ENCODE measurements at places on chromosomes 6 and 20. TPM values are rescaled to one million over a fixed set of nuclear protein-coding genes. Genes with fewer than 3 reads are reported as not detected.

Gene KIFC1
- total RNA-seq: not detected

Gene MEI4
- not detected for total RNA-seq

Gene RRAGD
- 114 TPM for total RNA-seq

Gene MYL9
- total RNA-seq: 7.3 TPM

Gene MICA
- 0.17 TPM for total RNA-seq

Gene COL20A1
- total RNA-seq: 0.23 TPM

Gene COQ3
- total RNA-seq: 8.7 TPM

Gene RBM12
- 23.7 TPM for total RNA-seq

Gene EYS
- not detected for total RNA-seq

Gene SAPCD1
- total RNA-seq: not detected

Gene MATN4
- not detected for total RNA-seq

DNA sequence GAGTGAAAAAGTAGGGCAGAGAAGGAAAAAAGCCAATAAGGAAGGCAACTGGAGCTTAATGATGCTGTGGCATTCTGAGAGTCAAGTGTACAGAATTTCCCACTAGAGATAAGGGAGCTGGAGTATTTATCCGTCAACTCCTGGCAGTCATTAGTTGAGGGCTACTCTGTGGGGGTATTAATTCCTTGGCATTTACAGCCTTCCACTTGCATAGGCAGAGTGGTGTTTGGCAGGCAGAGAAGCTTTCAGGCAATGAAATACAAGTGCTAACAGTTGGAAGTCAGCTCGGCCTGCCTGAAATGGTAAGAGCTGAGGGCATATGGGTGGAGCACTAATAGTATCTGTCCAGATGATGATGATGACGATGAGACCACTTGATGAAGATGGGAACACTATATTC, 207.3 kb upstream of the FLRT3 start:
- no peaks in the 10 kb centered on the region for H3K4me1 ChIP-seq
- no peak for DNase-seq
- H3K27ac ChIP-seq: no peak overlapping the region
- H3K27me3 ChIP-seq: no peaks in the 10 kb centered on the region
- no peak overlapping the region for H3K4me3 ChIP-seq

GRCh38 chr6:161347988-161348627, 74.2 kb upstream of the AGPAT4 start:
- no peak overlapping the region for H3K4me3 ChIP-seq
- no peak for DNase-seq

- no peak for DNase-seq
- H3K4me3 ChIP-seq: no peak overlapping the region
- H3K4me1 ChIP-seq: no peaks in the 10 kb centered on the region
Measured at GRCh38 chr20:51139891-51140290, 117.0 kb upstream of the KCNG1 start.

DNA sequence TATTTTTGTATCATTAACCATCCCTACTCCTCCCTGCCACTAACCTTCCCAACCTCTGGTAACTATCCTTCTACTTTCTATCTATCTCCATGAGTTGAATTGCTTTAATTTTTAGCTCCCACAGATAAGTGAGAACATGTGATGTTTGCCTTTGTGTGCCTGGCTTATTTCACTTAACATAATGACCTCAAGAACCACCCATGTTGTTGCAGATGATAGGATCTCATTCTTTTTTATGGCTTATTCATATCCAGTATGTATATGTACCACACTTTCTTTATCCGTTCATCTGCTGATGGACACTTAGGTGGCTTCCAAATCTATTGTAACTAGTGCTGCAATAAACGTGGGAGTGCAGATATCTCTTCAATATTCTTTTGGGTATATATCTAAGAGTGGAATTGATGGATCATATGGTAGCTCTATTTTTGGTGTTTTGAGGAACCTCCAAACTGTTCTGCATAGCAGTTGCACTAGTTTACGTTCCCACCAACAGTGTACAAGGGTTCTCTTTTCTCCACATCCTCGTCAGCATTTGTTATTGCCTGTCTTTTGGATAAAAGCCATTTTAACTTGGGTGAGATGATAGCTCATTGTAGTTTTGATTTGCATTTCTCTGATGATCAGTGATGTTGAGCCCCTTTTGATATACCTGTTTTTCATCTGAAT, 201.4 kb downstream of the ARHGAP18 start:
- DNase-seq: no peak
- no peak overlapping the region for H3K4me3 ChIP-seq
- no peak overlapping the region for H3K27ac ChIP-seq
- H3K27me3 ChIP-seq: no peaks in the 10 kb centered on the region
- H3K36me3 ChIP-seq: no peaks in the 10 kb centered on the region

DNA sequence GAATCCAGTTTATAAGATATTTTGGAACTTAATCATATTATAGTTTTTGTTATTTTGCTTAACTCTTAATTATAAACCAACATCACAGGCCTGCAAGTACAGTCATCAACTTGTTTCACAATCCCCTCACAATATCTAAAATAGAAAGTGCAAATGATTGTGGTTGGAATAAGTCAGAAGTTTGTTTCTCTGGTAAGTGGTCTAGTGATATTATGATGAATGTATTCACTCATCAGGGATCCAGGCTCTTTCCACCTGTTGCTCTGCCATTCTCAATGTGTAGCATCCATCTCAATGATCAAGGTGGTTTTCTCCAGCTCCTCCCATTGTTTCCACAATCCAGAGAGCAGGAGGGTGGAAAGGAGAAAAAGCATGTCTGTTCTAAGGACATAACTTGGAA, 54.2 kb downstream of the OPN5 start:
- no peak overlapping the region for H3K27ac ChIP-seq
- no peaks in the 10 kb centered on the region for H3K4me1 ChIP-seq
- DNase-seq: no peak
- H3K4me3 ChIP-seq: no peak overlapping the region

GRCh38 chr6:67221226-67221625, 1413.9 kb upstream of the ADGRB3 start:
- H3K4me1 ChIP-seq: no peaks in the 10 kb centered on the region
- no peak for DNase-seq
- no peak overlapping the region for H3K4me3 ChIP-seq

- DNase-seq: no peak
- H3K36me3 ChIP-seq: no peaks in the 10 kb centered on the region
- H3K27ac ChIP-seq: no peak overlapping the region
- H3K4me3 ChIP-seq: no peak overlapping the region
- no peaks in the 10 kb centered on the region for H3K4me1 ChIP-seq
- H3K27me3 ChIP-seq: no peaks in the 10 kb centered on the region
Measured at GRCh38 chr6:103687430-103687829, 1172.3 kb downstream of the HACE1 start.

GRCh38 chr20:37383229-37383989, 37.5 kb downstream of the SRC start:
- DNase-seq: no peak
- H3K4me3 ChIP-seq: no peak overlapping the region
- no peaks in the 10 kb centered on the region for H3K27me3 ChIP-seq
- peaks cover 5% of the 10 kb centered on the region for H3K4me1 ChIP-seq

DNA sequence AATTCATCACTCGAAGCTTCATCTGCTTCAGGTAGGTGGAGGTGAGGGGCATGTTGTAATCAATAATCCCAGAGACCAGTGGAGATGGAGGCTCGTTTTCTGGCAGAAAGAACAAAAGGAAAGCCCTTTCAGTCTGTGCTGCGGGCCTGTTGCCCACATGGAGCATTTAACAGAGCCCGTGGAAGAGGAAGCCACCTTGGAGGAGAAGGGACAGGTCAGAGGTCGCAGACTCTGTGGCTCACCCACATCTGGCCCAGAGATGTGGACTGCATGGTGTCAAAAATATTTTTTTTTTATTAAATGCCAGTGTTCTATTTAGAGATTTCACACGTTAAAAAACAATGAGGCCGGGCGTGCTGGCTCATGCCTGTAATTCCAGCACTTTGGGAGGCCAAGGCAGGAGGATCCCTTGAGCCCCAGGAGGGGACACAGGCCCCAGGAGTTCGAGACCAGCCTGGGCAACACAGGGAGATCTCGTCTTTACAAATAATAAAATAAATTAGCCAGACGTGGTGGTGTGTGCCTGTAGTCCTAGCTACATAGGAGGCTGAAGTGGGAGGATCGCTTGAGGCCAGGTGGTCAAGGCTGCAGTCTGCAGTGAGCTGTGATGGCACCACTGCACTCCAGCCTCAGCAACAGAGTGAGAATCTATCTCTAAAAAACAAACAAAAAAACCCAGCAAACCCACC, 73.6 kb downstream of the NOL4L start:
- no peak overlapping the region for H3K27ac ChIP-seq
- H3K4me3 ChIP-seq: no peak overlapping the region
- H3K4me1 ChIP-seq: no peaks in the 10 kb centered on the region
- no peak for DNase-seq
- H3K27me3 ChIP-seq: no peaks in the 10 kb centered on the region

DNA sequence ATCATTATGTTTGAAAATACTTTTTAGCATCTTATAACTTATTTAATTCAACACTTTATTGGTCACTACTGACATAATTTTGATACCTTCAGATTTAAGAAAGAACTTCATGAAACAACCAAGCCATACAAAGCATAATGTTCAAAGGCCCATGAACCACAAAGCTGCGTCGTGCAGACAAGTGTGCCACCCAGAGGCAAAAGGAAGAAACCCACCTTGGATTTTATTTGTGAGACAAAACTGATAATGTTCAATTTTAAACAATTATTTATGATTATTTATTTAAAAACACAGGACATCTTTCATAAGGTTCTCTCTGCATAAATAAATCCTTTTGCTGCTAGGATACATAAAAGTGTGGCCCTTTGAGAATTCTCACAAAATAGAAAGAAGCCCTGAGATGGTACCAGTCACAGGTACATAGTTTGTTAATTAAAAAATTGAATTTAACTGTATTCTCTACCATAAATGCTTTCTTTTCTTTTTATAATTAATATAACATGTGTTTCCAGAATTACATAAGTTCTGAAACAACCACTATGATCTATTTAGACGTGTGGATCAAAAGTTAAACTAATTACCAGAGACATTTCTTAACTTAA, 143.7 kb downstream of the RALGAPA2 start:
- no peaks in the 10 kb centered on the region for H3K4me1 ChIP-seq
- H3K36me3 ChIP-seq: no peaks in the 10 kb centered on the region
- no peak for DNase-seq
- no peak overlapping the region for H3K27ac ChIP-seq
- H3K27me3 ChIP-seq: no peaks in the 10 kb centered on the region

DNA sequence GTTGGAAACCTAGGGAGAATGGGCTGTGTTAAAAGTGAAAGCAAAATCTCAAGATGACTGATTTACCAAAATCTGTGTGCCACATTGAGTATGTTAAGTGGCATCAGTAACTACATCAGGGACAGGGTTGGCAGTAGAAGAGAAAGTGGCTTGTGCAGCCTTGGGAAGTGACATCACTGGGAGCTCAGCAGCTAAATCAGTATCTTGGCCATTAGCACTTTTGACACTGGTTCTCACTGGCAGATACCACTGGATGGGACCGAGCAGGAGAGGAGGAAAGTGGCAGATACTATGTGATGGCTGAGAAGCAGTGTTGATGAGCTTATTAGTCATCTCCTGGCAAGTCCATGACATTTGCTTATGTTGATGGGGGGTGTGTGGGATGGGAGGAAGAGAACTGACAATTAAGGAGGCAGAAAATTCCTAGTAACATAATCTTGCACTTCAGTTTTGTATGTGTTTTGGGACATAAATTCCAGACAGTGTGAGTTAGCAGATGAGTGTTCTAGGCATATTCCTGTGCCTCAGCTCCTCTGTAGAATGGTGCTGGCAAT, 322.2 kb downstream of the SOX4 start:
- no peak for DNase-seq
- no peaks in the 10 kb centered on the region for H3K27me3 ChIP-seq
- H3K27ac ChIP-seq: no peak overlapping the region
- H3K4me1 ChIP-seq: no peaks in the 10 kb centered on the region
- H3K36me3 ChIP-seq: no peaks in the 10 kb centered on the region
- no peak overlapping the region for H3K4me3 ChIP-seq

DNA sequence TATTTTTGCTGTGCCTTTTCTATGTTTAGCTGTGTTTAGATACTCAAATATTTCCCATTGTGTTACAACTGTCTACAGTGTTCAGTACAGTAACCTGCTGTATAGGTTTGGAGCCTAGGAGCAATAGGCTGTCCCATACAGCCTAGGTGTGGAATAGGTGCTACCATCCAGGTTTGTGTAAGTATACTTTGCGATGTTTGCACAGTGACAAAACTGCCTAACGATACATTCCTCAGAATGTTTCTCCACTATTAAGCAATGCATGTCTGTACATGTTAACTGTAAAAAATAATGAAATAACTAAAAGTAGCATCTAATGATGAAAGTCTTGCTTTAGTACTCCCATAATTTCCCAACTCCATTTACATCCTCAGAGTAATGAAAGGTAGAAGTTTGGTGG, 46.0 kb downstream of the SERAC1 start:
- no peaks in the 10 kb centered on the region for H3K27me3 ChIP-seq
- H3K27ac ChIP-seq: no peak overlapping the region
- no peak overlapping the region for H3K4me3 ChIP-seq
- peaks cover 7% of the 10 kb centered on the region for H3K36me3 ChIP-seq

GRCh38 chr6:40845553-40845952, 193.5 kb downstream of the UNC5CL start:
- no peak overlapping the region for H3K4me3 ChIP-seq
- H3K27ac ChIP-seq: no peak overlapping the region
- H3K36me3 ChIP-seq: no peaks in the 10 kb centered on the region
- no peaks in the 10 kb centered on the region for H3K27me3 ChIP-seq
- DNase-seq: no peak

GRCh38 chr6:140256248-140256647, 881.8 kb upstream of the CITED2 start:
- no peak overlapping the region for H3K4me3 ChIP-seq
- no peaks in the 10 kb centered on the region for H3K4me1 ChIP-seq
- H3K36me3 ChIP-seq: no peaks in the 10 kb centered on the region
- no peak overlapping the region for H3K27ac ChIP-seq
- H3K27me3 ChIP-seq: no peaks in the 10 kb centered on the region

- H3K27ac ChIP-seq: no peak overlapping the region
- H3K36me3 ChIP-seq: no peaks in the 10 kb centered on the region
- no peaks in the 10 kb centered on the region for H3K4me1 ChIP-seq
- no peak overlapping the region for H3K4me3 ChIP-seq
Measured at GRCh38 chr20:46787991-46788762, 78.7 kb downstream of the SLC2A10 start.

DNA sequence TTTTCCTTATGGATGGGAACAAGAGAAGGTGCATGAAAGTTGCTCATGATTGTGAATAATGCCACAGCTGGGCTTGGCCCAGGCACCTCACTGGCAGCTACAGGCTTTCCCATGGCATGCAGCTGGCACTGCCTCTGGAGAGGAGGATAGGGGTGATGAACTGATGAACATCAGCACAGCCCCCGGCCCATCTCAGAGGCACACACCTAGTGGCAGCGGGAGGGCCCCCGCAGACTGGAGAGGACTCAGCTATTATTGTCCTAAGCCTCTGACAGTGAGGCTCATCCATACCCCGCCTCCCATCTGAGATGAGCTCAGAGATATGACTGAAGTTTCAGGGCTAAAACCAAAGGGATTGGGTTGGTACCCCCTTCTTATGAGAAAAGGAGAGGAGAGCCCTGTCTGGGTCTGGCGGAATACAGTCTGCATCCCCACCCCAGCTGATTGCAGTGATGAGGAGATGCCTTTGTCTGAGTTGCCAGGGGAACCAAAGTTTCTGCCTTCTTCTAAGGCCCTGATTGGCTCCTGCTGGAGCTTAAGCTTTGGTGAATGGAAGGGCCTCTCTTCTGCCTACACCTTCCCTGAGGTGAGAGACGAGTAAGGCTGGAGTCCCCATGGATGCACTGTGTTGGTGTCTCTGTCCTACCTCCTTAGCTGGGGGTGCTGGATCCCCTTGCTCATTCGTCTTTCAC, 27.6 kb upstream of the EPB41L1 start:
- no peaks in the 10 kb centered on the region for H3K36me3 ChIP-seq
- no peaks in the 10 kb centered on the region for H3K4me1 ChIP-seq
- no peaks in the 10 kb centered on the region for H3K27me3 ChIP-seq
- no peak overlapping the region for H3K4me3 ChIP-seq

GRCh38 chr6:157072128-157072527, 251.2 kb downstream of the TMEM242 start:
- no peak overlapping the region for H3K4me3 ChIP-seq
- H3K27ac ChIP-seq: no peak overlapping the region
- no peaks in the 10 kb centered on the region for H3K36me3 ChIP-seq
- DNase-seq: no peak

Measured in gastrocnemius medialis (tissue), 4 donors.